ENCODE measurements at places on chromosomes 6 and 20.

DNA sequence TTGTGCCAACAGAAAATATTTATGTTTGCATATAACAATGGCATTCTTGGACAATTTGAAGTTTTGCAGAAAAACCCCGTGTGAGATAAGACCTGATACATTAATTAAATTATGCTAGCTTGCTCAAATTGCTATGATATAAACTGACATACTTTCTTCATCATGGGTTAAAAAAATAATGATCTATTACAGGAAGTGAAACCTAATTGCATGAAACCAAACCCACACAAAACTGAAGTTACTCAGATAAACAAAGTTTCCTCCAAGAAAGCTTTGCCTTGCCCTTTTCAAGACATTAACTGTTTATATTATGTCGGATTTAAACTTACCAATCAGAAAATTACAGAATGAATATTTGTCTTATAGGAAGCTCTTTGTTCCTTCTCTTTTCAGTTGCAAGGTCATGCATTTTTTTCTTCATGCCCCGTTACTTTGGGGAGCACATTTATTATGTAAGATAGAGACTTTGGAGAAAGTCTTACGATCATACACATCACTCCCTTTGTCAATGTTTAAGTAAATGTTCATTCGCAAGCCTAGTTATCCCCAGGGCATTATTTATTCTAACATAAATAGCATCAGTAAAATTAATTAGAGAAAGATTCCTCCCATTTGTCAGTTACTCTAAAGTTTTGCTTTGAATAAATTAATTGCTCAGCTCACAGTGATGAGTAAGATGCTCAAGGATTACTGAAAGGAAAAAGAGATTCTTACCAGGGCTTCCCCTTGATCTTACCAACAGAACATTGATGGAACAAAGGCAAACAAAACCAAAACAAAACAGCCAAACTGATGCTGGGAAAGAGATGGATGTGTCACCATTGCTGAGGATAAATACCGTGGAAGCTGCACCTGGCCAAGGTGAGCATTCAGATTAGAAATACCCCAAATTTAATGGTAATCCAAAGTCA is 14.8 kb upstream of the TMEM244 start:
- DNase-seq, result no peak

DNA sequence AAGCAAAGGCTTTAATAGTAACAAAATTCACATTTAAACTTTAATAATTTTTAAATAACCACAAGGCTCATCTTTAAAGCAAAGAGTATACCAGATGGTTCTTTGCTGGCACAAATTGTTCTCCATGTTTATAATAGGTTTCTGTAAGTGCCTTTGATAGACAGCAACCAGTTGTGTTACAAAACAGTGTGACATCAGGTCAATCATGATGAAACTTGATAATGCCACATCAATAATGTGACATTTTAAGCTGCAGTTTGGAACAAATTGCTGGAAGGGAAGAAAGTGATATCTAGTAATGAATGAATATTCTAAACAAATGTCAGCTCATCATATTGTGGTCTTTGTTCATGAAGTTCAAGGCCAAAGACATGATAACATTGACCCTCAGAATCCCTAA is 87.5 kb upstream of the MEI4 start:
- no peak for DNase-seq

DNA sequence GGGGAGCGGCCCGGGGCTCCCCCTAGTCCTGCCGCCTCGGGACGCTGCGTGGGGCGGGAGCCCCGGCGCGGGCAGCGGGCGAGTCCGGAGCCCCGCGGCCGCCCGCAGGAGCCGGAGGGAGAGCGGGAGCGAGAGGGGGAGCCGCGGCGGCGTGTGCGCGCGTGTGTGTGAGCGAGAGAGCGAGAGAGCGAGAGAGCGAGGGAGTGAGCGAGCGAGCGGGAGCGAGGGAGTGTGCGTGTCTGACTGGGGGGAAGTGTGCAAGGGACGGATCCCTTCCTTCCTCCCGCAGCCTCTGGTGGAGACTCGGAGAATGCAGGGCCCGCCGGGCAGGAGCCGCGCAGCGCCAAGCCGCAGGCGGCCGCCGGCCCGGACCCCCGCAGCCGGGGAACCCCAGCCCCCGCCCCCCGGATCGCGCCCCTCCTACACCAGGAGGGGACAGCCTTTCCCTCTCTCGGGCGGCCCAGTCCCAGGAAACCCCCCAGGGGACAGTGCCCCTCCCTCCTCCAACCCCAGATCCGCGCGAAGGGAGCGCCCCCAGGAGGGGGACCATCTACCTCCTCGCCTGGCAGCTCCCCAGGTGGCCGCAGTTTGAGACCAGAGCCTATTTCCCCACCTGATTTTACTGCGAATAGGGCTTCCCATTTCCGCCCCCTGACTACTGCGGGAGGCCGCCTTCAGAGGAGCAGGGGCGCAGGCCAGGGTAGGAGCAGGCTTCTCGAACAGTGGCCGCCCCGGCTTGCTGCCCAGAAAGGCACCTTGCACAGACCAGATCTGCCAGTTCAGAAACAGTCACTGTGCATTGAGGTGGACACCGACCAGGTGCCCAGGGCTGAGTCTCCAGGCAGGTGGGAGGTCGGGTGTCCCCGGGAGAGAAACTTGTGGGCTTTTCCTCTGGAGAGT is at the start of gene CDH22:
Gene CDH22, minus strand, starts transcription at position 241 of the 900 bp plus-strand sequence. CDS start 57,204 bp downstream, outside the sequence.
- no peak for DNase-seq

- DNase-seq, result no peak
Observed at GRCh38 chr6:117601811-117602150, 530 bp downstream of the GOPC start.

- no peak for DNase-seq
Observed at GRCh38 chr6:43969158-43969981, 157.9 kb downstream of the MRPL14 start.
